ENCODE measurements at places on chromosomes 1 and 21.

- no peak for DNase-seq
Observed at GRCh38 chr1:14794136-14794768, 195.8 kb downstream of the KAZN start.

GRCh38 chr1:63894627-63895265 lies 120.9 kb downstream of the ROR1 start:
- no peak for DNase-seq

DNA sequence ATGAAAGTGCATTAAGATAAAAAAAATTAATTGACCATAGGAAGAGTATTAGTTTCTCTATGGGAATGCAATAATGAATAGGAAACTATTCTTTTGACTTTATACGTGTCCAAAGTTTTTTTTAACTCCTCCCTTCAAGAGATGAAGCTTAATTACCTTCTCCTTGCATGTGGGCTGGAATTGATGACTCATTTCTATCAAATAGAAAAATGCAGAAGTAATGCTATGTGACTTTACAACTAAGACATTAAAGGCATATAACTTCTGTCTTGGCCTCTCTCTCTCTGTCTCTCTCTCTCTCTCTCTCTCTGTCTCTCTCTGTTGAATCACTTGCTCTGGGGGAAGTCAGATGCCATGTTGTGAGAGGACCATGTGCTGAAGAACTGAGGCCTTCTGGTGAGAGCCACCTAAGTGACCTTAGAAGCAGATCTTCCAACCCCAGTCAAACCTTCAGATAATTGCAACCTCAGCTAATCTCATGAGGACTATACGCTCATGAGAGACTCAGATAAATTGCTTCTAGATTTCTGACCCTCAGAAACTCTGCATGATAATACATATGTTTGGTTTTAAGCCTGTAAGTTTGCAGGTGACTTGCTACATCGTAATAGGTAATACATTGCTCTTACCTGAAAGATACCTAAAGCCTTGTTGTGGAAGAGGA lies 414.2 kb downstream of the KCNT2 start:
- DNase-seq, result no peak

GRCh38 chr1:39576016-39576657 lies 453 bp downstream of the PABPC4 start:
- DNase-seq, result no peak

DNA sequence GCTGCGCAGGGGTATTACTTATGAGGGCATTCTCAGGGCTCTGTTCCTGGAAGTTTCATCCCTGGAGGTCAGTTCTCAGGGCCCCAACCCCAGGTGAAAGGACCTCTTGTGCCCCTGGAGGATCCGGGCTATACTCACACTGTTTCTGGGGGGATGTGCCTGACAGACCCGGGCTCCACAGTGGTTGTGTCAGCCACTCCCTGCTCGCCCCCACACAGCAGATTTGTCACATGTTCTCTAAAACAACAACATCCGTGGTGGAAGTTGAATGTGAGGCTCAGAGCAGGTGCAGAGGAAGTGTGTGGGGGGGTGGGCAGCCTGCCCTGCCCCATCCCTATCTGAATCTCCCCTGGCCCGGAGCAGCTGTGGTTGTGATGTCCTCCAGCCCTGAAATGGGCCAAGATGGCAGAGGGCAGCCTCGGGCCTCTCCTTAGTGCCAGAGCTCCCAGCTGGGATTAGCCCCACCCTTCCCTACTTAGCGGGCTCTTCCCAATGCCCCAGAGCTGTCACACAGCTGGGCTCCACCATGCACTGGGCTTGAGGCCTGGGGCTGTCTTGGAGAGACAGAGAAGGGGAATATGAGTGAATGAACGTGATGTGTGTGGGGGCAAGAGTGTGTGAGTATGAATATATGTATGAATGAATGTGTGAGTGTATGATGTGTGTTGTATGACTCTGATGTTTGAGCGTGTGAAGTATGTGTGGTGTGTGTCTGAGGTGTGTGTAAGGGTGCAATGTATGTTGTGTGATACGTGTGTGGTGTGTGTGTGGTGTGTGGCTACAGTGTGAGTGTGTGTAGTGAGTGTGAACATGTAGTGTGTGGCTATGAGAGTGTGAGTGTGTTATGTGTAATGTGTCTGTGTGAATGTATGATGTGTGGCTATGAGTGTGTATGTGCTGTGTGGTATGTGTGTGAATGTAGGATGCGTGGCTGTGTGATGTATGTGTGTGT lies 1.5 kb upstream of the FCMR start:
- no peak for DNase-seq

GRCh38 chr21:14451546-14451945 lies 68.6 kb upstream of the HSPA13 start:
- no peak for DNase-seq

DNA sequence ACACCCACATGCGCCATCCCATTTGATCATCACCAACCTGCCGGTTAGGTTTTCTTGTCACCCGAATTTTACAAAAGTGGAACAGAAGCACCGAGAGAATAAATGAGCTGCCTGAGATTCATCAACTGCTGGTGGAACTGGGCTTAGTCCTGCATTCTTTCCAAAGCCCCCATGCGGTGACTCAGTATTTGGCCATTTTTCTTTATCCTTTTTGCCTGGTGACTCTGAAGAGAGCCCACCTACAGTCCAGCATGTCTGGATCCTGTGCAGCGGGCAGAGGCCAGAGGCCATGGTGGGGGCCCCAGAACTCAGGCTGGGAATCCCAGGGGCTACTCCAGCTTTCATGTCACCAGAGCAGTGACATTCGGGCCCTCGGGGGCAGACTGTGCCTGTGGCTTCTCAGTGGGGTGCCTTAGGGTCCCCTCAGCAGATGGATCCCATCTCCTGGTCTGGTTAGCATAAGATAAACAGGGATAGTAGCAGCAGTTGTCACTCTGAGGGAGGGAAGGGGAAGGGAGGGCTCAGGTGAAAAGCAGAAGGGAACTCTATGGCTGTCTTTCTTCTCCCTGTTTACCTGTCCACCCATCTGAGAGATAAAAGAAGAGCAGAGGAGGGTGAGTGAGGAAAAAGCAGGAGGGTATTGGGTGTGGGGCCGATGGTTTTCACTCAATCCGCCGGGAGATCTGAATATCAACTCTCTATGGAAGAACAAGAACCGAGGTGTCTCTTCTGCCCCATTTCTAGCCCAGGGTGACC lies 63.2 kb downstream of the KIF26B start:
- DNase-seq, result no peak

DNA sequence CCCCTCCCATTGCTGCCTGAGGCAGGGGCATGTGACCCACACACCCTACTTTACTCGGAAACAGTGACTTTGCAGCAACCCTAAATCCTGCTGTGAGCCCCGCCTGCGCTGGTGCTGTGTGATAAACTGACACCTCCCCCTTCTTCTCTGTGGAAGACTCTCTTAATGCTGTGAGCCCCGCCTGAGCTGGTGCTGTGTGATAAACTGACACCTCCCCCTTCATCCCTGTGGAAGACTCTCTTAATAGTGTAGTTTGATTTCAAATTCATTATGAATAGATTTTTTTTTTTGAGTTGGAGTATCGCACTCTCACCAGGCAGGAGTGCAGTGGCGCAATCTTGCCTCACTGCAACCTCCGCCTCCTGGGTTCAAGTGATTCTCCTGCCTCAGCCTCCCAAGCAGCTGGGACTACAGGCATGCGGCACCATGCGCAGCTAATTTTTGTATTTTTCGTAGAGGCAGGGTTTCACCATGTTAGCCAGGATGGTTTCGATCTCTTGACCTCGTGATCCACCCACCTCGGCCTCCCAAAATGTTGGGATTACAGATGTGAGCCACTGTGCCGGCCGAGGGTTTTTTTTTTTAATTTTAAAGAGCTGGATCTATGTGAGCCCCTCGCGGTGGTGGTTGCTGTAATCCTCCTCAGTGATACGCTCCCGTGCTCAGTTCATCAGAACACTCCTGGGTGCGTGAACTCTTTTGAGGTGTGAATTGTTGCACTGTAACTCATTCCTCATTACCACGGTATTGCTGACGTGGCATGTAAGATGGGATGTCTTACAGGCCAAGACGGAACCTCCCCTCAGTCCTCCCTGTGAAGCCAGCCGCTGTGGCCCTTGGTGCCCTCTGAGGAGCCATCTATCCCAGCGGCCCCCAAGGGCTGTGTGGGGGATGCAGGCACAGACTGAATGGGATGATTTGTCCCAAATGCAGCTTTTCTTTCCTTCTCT lies 60.3 kb downstream of the GALNT2 start:
- no peak for DNase-seq

- DNase-seq, result peak; percentile 57
Observed at GRCh38 chr21:38913120-38913892, 107.6 kb downstream of the ETS2 start.

DNA sequence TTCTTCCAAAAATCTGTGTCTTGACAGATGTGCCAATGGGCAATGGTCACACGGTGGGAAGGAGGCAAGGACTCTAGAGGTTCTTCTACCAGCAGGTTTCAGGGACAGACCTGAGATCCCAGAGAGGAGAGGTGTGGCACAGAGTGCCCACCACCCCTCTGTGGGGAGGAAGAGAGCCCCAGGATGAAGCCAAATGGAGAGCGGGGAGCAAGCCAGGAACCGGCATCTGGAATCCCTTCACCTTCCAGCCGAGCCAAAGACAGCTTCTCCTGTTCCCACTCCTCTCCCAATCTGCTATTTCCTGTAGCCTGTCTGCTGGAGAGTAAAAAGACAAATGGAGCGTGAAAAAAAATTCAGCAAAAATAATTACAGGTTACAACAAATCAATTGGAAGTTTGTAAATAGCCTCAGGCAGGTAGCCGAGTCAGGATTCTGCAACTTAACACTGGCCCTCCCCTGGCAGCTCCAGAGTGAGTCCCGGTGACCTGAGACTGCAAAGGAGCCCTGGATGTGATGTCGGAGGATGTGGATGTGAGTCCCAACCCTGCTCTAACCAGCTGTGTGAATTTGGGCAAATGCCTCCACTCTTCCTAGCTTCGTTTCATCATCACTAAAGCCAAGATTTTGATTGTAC lies 45.4 kb upstream of the LRRN2 start:
- no peak for DNase-seq

DNA sequence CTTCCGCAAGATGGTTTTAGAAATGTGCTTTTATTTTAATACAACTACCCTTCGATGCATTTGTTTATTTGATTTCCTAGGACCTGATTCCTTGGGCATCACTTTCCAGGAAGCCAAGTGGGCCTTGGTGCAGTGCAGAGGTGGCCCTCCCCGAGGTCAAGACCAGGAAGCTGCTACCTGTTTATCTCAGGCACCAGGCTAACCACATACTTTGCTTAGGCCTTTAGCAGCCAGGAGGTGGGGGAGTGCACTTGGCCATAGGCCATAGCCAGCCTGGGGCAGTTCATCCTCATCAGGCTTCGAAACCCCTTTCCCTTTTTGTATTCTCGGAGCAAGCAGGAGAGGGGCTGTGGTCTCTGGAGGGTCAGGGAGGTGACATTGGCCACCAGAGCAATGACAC lies 45.4 kb downstream of the SMYD2 start:
- DNase-seq, result no peak

GRCh38 chr1:196877964-196878363 lies 9.9 kb upstream of the CFHR4 start:
- DNase-seq, result no peak

DNA sequence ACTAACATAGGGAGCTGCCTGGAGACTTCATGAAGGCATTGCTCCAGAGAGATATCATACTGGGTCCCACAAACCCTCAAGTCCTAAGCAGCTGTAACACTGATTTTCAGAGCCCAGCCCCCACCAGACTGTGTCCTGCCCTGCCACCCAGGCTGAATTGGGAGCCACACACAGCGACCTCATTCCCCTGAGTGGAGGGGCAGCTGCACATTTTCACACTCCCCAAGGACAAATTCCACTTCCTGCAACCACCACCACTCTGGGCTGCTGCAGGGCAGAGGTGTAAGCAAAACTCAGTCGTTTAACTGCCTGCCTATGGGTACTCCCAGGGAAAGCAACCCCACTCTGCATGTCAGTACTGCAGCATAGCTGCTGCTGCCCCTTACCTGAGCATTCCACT lies 19.8 kb downstream of the DTL start:
- DNase-seq, result no peak

DNA sequence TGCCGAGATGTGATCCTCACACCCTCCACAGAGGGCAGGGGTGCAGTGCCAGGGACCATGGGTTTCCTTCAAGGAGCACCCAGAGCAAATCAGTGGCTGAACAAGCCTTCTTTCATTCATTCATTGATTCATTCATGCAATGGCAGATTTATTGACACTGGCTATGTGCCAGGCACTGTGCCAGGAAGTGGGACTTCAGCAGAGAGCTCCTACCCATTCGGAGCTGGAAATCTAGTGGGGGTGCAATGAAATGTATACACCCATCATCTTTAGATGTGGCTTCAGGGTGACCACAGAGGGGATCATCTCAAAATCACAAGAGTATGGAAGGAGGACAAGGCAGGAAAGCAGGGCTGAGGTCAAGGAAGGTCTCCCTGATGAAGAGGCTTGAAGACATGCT lies 18.9 kb downstream of the SLC6A9 start:
- DNase-seq, result no peak

GRCh38 chr1:93608187-93609109 lies 73.2 kb downstream of the BCAR3 start:
- DNase-seq, result no peak

- no peak for DNase-seq
Observed at GRCh38 chr21:36710729-36711048, 11.8 kb downstream of the SIM2 start.

DNA sequence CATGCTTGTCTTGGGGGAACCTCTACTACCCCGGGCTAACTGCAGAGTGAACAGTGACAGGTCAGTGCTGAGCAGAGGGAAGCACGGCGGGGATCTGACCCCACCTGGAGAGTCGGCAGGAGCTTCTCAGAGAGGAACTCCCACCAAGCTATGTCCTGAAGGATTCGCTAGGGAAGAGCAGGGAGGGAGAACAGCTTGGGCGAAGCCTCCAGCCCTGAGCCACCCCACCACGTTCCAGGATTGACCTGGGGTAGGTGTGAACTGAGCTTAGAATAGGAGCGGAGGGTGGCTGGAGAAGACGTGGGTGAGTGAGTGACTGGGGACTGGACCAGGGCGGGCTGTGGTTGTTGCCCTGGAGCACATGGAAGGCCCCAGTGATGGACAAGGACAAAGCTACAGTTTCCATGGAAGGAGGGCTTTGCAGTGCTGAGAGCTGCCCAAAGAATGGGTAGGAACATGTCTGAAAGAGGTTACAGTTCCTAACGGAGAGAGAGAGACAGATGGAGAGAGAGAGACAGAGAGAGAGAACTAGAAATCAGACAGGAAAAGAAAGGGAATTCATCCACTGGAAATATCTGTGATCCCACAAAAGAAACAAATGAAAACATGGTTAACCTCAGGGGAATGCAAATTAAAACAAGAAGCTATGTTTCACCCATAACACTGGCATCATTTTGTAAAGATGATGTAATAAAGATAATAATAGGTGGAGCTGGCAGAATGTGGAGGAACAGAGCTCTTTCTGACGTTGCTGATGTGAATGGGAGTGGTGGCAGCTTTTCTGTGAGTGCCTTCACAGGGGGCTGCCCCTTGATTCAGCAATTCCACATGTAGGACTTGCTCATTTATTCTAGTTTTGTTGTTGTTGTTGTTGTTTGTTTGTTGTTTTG lies 17.2 kb downstream of the BSND start:
- DNase-seq, result no peak

All from cortex of kidney (tissue), 1 donor.